ENCODE measurements at places on chromosomes 3 and 15.

DNA sequence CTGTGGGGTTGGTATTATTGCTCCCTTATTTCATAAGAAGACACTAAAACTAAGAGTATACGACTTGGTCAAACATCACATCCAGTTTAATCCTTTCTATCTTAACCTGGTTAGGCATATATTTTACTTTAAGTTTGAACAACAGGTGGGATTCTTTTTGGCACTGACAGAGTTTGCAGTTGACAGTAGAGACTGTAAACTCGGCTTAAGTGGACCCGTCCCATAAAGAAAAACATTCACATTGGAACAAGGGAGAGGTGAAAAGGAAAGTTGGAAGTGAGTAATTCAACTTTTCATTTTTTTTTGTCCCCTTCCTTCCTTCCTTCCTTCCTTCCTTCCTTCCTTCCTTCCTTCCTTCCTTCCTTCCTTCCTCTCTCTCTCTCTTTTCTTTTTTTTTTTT lies 355.4 kb downstream of the LPP start:
- DNase-seq, result no peak

DNA sequence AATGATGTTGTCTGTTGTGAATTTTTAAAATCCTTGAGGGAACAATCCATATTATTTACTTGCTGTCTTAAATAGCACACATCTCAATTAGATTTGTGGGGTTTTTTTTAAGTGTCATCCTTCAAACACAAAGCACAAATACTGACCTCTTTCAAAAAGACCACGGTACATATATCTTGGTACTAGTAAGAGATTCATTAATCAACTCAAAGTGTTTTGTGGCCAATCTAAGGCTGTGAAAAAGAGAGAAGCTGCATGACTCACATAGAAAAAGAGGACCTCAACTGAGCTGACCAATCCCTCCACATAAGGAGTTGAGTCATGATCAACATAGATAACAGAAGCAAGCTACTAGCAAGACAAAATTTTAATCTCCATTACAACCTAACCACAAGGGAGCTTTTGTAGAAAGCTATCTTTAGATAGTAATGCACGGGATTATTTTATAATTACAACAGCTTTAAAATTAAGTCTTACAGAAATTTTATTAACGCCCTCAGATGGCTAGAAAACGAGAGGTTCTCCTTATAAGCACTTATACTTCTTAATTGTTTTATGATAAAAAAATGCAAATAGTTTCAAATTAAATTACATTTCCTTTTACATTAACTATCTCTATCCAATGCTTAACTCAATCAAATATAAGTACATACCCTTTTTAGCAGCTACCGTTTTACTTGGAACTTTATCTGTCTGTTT lies 60.5 kb downstream of the TOP2B start:
- peak; percentile 35 for DNase-seq

- DNase-seq, result no peak
These were observed 5.4 kb downstream of the CYFIP1 start for GRCh38 chr15:22974745-22975144.

- no peak for DNase-seq
These were observed 36.2 kb downstream of the ILDR1 start for GRCh38 chr3:121985846-121986245.

- DNase-seq, result no peak
These were observed 33.1 kb downstream of the CRTAP start for GRCh38 chr3:33146791-33147445.

- peak; percentile 89 for DNase-seq
These were observed 46.3 kb downstream of the FOXP1 start for GRCh38 chr3:71537211-71537611.

DNA sequence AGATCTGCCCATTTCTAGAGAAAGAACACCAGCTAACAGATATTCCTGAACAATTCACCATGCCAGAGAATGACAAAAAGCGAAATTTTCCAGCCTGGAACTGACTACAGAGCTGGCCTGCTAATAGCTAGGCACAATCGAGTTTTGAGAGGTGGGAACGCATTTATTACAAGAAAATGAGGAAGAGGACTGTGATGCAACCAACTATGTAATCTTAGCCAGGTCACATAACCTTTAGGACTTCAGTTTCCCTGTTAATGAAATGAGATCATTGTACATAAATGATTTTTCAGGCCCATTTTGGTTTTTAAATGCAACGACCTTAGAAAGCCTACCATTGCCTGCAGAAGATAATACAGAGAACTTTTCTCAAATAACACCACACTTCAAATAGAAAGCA lies 72.1 kb upstream of the SETMAR start:
- DNase-seq, result no peak

DNA sequence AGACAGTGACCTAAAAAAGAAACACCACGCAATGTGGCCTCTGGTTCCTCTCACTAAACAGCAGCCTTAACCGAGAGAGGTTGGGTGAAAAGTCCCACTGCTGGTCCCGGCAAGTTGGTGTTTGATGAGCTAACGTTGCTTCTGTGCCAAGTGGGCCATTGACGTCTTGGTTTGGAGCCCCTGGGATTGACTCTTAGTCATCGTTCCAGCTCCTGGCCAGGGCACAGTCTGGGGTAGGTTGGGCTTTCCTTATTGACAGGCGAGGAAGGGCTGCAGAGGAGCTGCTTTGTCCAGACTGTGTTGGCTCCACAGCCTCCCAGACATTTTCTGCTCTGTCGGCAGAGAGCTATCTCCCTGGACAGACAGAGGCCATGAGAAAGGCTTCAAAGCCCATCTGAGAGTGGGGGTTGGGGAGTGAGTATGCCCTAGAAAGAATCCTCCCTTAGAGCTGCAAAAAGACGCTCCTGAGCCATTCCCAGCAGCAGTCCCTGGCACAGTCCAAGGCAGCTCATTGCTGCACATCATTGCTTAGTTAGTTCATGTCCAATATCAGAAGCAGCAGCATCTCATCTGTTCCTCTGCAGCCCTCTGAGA lies 28.6 kb upstream of the C3orf80 start:
- DNase-seq, result no peak

GRCh38 chr3:194907811-194908210 lies 222.1 kb downstream of the FAM43A start:
- no peak for DNase-seq

GRCh38 chr3:44915702-44916438 lies 41.5 kb downstream of the TGM4 start:
- DNase-seq, result no peak

- peak; percentile 38 for DNase-seq
These were observed 90.5 kb upstream of the MYRIP start for GRCh38 chr3:39718674-39719595.

DNA sequence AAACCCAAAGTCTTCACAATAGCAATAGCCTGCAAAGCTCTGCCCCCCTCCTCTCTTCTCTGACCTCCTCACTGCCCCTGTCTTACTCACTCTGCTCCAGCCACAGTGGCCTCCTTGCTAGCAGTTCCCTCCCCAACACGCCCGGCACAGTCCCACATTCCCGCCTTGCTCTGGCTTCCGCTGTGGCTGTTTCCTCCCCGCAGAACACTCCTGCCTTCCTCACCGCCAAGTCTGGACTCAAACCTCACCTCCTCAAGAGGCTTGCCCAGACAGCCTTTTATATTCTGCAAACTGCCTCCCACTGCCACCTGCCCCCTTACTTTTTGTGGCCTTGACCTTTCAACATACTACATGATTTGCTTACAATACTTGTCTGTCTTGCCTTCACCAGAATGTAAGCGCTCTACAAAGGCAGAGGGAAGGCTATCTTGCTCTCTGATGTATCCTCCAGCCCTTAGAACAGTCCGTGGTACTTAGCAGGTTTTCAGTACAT lies 406 bp upstream of the MPI start:
- DNase-seq, result no peak

- no peak for DNase-seq
These were observed 10.4 kb downstream of the BCL6 start for GRCh38 chr3:187734841-187735240.

DNA sequence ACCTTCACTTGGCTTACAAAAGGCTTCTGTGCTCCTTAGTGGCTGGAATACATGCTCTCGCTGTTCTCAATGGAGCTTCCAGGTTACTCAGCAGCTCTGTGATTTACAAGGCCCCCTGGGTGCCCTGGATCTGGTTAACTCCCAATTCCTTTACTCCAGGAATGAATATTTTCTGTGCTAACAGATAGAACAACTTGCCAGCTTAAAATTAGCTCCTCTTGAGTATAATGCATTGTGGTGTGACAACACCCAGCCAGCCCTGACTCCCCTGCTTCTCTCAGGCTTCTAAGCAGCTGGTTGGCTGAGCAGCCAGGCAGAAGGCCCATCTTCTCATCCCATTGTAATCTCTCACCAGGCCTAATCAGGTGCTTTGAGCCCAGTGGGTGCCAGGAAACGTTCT lies 246.4 kb downstream of the ALCAM start:
- no peak for DNase-seq

DNA sequence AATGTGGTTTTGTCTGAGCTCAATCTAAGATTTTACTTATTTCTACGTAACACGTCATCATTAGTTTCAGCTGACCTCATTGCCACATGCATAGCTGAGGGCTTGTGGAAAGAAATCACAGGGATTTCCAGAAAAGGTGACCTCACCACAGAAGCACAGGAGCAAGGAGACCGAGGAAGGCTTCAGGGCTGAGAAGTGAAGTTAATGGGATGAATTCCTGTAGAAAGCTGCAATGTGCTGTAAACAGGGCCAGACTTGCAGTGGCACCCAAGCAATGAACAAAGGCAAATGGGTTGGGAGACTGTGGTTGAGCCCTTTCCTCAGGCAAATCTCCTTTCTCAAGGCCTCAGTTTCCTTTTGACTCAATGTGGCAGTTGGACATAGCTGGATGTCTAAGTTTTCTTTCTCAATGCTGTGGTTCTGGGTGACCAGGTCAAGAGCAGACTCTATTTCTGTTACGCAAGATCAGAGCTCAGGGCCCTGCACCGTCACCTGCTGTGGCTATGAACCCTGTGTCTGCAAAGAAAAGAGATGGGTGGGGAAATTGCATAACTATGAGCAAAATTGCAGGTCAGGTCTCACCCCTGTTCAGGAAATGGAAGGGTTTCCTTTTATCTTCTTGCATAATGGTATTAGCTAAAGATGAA lies 252.2 kb upstream of the TBL1XR1 start:
- DNase-seq, result no peak

DNA sequence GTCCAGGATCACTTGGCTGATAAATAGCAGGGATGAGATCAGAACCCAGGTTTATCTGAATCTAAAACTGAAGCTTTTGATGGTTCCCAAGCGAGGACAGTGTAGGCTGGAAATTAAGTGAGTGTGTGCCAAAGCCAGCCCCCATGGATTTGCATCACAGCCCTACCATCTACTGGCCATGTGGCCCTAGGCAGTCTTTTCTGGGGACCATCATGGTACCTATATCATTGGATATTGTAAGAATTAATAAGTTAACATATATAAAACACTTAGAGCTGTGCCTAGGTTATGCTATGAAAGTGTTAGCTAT lies 32.8 kb upstream of the SSR3 start:
- DNase-seq, result no peak

DNA sequence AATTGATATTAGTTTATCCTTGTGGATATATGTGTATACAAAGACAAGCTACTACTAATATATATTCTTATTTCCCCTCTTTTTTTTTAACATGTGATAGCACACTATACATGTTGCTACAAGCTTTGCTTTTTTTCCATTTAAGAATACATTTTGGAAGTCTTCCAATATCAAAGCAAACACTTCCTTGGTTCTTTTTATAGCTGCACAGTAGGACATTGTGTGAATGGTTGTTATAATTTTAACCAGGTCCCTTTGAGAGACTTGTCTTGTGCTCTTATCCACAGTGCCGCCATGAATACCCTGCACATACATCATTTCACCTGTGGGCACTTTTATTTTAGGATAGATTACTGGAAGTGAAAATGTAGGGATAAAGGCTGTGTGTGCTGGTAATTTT lies 88.7 kb downstream of the CACNA2D3 start:
- DNase-seq, result no peak

- DNase-seq, result no peak
These were observed 17.4 kb downstream of the SUSD5 start for GRCh38 chr3:33201195-33201594.

DNA sequence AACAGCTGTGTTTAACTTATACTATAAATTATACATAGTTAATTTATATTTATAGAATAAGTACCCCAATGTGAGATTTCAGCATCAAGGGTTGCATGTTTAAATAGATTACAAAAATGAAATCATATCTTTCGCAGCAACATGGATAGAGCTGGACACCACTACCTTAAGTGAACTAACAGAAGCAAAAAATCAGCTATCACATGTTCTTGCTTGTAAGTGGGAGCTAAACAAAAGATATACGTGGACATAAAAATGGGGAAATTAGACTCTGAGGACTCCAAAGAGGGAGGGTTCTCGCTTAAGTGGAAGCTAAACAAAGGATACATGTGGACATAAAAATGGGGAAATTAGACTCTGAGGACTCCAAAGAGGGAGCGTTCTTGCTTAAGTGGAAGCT lies 626.5 kb upstream of the DPPA4 start:
- no peak for DNase-seq

GRCh38 chr15:39937696-39938095 lies 3.8 kb downstream of the EIF2AK4 start:
- DNase-seq, result no peak

DNA sequence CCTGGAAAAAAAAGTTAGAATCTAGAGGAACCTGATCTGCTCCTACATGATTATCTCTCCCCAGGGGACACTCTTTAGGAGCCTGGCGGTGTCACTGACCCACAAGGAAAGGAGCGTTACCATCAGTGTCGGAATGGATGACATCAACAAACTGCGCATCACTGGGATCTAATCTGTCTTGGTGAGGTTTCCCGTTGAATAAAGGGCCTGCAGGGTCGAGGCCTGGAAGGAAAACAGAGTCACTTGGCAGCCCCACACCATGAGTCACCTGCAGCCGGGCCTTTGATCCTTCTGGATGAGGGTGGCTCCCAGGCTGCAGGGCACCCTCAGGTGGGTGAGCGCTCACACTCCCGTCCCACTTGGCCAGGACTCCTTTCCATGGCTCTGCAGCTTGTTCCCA lies 25.0 kb downstream of the LIPH start:
- no peak for DNase-seq

DNA sequence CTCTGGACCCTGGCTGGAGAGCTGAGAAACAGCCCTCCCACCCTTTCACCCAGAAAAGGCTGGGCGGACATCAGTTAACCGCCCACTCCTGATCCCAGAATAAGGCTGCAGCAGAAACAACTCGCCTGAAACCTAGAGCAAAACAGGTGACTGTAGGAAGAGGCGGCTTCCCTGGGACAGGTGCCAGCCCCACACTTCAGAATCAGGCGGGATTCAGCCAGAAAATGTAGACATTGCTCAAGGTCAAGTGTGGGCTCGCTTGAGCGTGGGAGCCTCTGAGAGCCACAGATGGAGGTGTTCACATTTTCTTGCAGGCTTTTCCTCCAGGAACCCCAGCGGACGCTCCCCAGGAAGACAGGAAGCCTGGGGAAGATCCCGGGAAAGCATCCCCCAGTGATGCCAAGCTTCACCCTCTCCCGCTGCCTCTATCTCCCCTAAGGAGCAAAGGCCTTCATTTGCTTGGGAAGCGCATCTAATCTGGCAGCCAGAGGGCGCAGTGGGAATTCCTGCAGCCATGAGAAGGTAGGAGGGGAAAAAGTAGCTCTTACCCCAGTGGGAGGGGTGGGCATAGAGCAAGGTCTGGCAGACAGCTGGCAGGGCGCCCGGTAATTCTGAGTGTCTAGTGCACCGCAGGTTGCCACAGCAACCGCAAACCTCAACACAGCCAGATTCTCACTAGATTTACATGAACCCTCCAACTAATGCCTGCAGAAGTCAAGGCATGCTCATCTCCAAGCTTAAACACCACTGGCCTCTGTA lies 77.7 kb downstream of the OCA2 start:
- peak; percentile 3 for DNase-seq

GRCh38 chr15:27805261-27806220 lies 293.6 kb downstream of the OCA2 start:
- no peak for DNase-seq

GRCh38 chr3:126570103-126570541 lies 11.4 kb upstream of the C3orf22 start:
- DNase-seq, result no peak

GRCh38 chr3:143979813-143980212 lies 8.2 kb downstream of the DIPK2A start:
- no peak for DNase-seq

Data from GM04504 (cell line).